ENCODE measurements at places on chromosomes 2 and 18.

DNA sequence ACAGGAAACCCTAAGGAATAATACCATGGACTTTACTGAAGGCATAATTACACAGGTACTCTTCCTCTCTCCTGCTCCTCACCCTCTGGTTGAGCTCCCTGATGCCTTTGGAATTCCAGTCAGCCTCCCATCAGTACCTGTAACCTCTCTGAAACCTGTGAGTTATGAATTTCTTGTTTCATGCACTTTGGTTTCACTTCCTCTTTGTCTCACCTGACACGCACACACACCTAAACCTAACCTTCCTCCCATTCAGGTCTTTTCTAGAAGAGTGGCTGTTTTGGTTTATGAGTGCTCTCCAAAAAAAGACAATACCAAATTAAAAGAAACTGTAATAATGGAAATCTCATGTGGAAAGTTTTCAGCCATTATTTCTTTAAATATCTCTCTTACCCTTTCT lies 451.3 kb upstream of the VWC2L start:
- H3K36me3 ChIP-seq: no peaks in the 10 kb centered on the region
- H3K27ac ChIP-seq: no peak overlapping the region
- H3K4me1 ChIP-seq: no peaks in the 10 kb centered on the region

- peaks cover 55% of the 10 kb centered on the region for H3K36me3 ChIP-seq
- H3K27me3 ChIP-seq: no peaks in the 10 kb centered on the region
- no peak for DNase-seq
- H3K4me3 ChIP-seq: no peak overlapping the region
- H3K27ac ChIP-seq: no peak overlapping the region
Measured at GRCh38 chr2:232809349-232810124, 33.2 kb upstream of the KCNJ13 start.

DNA sequence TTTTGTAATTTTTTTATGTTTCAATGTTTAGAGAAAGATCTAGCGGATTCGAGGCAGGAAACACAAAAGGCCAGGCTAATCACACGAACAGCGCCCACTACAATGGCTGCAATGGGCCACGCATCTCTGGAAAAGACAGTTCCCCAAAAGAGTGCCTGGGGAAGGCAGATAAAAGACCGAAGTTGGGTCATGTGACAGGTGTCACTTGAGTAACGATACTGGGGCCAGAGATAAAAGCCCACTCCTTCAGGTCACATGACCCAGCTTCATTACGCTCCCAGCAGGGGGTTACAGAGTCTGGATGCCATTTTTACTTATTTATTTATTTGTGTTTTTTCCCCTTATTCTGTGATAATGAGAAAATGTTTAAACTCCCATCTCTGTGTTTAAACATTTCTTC lies 95.4 kb downstream of the CDK15 start:
- no peak overlapping the region for H3K4me3 ChIP-seq
- no peak for DNase-seq
- no peaks in the 10 kb centered on the region for H3K36me3 ChIP-seq
- H3K27me3 ChIP-seq: no peaks in the 10 kb centered on the region
- peaks cover 8% of the 10 kb centered on the region for H3K4me1 ChIP-seq
- no peak overlapping the region for H3K27ac ChIP-seq

DNA sequence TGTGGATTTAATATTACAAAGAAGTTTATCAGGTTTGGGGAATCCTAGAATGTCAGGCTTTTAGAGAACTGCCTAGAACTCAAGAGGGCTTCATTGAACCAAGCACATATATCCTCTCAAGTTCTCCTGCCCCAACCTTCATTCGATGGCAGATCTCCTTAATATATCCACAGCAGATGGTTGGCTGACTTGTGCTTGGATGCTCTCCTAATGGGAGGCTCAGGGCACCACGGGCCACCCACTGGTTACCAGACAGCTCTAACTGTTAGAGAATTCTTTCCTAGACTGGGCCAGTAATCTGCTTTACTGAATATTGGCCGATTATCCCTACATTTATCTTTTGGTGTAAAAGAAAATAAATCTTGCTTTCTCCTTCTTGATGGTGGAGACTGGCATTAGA lies 87.2 kb upstream of the ATP8B1 start:
- H3K27me3 ChIP-seq: no peaks in the 10 kb centered on the region
- H3K4me3 ChIP-seq: no peak overlapping the region
- H3K27ac ChIP-seq: no peak overlapping the region
- H3K36me3 ChIP-seq: no peaks in the 10 kb centered on the region

DNA sequence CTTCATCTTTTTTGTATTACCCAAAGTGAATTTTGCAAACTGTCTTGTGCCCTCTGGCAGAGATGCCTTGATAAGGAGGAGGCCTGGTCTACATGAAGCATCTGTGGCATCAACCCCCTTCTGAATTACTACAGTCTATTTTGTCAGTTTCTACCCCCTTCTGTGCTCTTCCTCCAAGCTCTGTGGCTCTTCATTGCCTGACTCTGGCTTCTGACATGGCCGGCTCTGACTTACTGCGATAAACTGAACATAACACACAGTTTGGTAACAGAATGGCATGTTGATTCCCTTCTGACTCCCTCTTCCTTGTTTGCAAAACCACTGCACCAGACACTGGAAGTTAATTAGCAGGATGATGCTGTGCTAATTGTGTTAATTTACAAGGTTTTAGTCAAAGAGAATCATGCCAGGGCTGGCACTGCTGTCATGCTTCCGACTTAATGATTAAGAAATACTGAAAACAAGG lies 122.5 kb downstream of the FIGN start:
- no peaks in the 10 kb centered on the region for H3K4me1 ChIP-seq
- no peaks in the 10 kb centered on the region for H3K27me3 ChIP-seq
- no peak for DNase-seq
- H3K27ac ChIP-seq: no peak overlapping the region
- H3K4me3 ChIP-seq: no peak overlapping the region

GRCh38 chr18:5537860-5538259 lies 5.9 kb downstream of the EPB41L3 start:
- H3K27me3 ChIP-seq: peaks cover 12% of the 10 kb centered on the region
- DNase-seq: no peak
- H3K27ac ChIP-seq: no peak overlapping the region
- H3K4me3 ChIP-seq: no peak overlapping the region
- no peaks in the 10 kb centered on the region for H3K4me1 ChIP-seq
- H3K36me3 ChIP-seq: no peaks in the 10 kb centered on the region

GRCh38 chr2:22656426-22656825 lies 728.6 kb upstream of the KLHL29 start:
- no peak overlapping the region for H3K27ac ChIP-seq
- H3K36me3 ChIP-seq: no peaks in the 10 kb centered on the region
- no peak overlapping the region for H3K4me3 ChIP-seq

- H3K4me1 ChIP-seq: no peaks in the 10 kb centered on the region
- DNase-seq: no peak
- no peaks in the 10 kb centered on the region for H3K27me3 ChIP-seq
Measured at GRCh38 chr2:187934236-187934635, 357.4 kb upstream of the GULP1 start.

GRCh38 chr2:131521961-131522781 lies 5.5 kb upstream of the CCDC74A start:
- DNase-seq: no peak
- H3K27ac ChIP-seq: no peak overlapping the region
- no peak overlapping the region for H3K4me3 ChIP-seq

- H3K27ac ChIP-seq: no peak overlapping the region
- H3K27me3 ChIP-seq: no peaks in the 10 kb centered on the region
- DNase-seq: peak; percentile 56
- H3K4me1 ChIP-seq: no peaks in the 10 kb centered on the region
Measured at GRCh38 chr2:196431957-196432356, 207.6 kb upstream of the CCDC150 start.

- H3K27ac ChIP-seq: peak overlapping the region; percentile 95
- H3K4me3 ChIP-seq: peak overlapping the region; percentile 34
- no peaks in the 10 kb centered on the region for H3K36me3 ChIP-seq
Measured at GRCh38 chr2:226427538-226428307, 371.9 kb downstream of the IRS1 start.

- no peaks in the 10 kb centered on the region for H3K36me3 ChIP-seq
- H3K4me3 ChIP-seq: no peak overlapping the region
- DNase-seq: no peak
- H3K27ac ChIP-seq: no peak overlapping the region
- H3K4me1 ChIP-seq: no peaks in the 10 kb centered on the region
Measured at GRCh38 chr2:128446874-128447537, 128.3 kb upstream of the HS6ST1 start.

GRCh38 chr18:79766308-79766707 lies 31.4 kb upstream of the KCNG2 start:
- H3K4me3 ChIP-seq: no peak overlapping the region
- DNase-seq: no peak
- no peaks in the 10 kb centered on the region for H3K4me1 ChIP-seq
- peaks cover 34% of the 10 kb centered on the region for H3K27me3 ChIP-seq

GRCh38 chr2:204496779-204497178 lies 48.5 kb upstream of the PARD3B start:
- DNase-seq: no peak
- H3K4me3 ChIP-seq: no peak overlapping the region
- no peak overlapping the region for H3K27ac ChIP-seq
- no peaks in the 10 kb centered on the region for H3K36me3 ChIP-seq

DNA sequence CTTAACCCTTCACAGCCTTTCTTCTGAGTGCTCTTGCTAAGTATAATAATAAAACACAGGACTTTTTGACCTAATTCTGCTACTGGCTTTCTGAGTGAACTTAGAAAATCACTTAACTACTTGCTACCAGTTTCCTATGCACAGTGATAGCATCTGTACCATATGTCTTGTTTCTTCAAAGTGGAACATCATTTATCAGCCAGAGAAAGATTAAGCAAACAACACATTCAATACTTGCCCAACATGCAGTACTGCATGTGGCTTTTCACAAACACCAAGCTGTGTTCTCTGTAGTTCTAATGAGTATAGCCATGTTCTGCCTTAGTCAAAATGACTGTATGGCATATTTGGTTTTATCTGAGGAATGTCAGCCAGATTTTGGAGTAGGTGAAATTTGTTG lies 1286.6 kb upstream of the ZEB2 start:
- no peaks in the 10 kb centered on the region for H3K27me3 ChIP-seq
- H3K4me1 ChIP-seq: no peaks in the 10 kb centered on the region
- no peak overlapping the region for H3K4me3 ChIP-seq
- DNase-seq: no peak
- no peaks in the 10 kb centered on the region for H3K36me3 ChIP-seq

GRCh38 chr2:240170883-240171282 lies 30.4 kb upstream of the OTOS start:
- no peak for DNase-seq
- H3K4me3 ChIP-seq: no peak overlapping the region
- no peak overlapping the region for H3K27ac ChIP-seq
- H3K36me3 ChIP-seq: no peaks in the 10 kb centered on the region
- peaks cover 57% of the 10 kb centered on the region for H3K27me3 ChIP-seq
- no peaks in the 10 kb centered on the region for H3K4me1 ChIP-seq

DNA sequence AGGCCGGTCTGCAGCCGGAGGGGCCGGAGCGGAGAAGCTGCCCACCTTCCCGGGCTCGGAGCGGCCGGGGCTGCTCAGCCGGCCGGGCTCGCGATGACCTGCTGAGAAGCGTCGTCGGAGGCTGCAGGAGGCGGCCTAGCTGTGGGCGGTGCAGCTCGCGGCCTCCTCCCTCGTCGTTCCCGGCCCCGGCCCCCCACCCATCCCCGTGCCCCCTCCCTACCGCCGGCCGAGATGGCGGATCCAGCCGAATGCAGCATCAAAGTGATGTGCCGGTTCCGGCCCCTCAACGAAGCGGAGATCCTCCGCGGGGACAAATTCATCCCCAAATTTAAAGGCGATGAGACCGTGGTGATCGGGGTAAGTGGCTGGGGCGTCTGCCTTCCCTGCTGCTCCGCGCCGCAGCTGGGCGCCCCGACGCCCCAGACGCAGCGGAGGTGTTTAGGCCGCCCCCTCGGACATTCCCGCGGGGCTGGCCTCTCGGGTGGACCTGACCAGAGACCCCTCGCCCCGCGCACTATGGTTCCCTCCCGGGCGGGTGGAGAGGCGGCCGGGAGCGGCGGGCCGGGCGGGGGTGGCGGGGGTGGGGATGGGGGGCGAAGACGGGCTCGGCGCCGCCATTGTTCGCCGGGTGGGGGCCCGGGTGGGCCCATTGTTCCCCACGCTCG lies 492 bp downstream of the KIF5C start:
- H3K27me3 ChIP-seq: peaks cover 28% of the 10 kb centered on the region
- H3K36me3 ChIP-seq: no peaks in the 10 kb centered on the region
- H3K27ac ChIP-seq: no peak overlapping the region
- peak overlapping the region; percentile 64 for H3K4me3 ChIP-seq
- H3K4me1 ChIP-seq: peaks cover 15% of the 10 kb centered on the region

DNA sequence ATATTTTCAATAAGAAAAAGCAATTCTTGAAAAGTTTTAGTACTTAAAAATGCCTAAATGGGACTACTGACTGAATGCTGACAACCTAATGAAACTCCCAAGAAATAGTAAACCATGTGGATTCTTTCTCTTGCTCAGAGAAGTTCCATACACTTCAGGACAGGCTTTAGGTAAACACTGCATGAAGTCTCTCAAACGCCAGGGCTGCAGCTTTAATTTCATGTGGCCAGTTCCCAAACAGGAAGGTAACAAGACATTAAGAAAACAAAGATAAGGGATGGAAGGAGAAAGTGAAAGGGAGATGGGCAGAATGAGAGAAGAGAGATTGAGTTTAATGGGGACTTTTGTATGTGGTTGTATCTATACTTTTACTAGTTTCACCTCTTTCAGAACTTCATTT lies 734.7 kb upstream of the PKDCC start:
- H3K36me3 ChIP-seq: no peaks in the 10 kb centered on the region
- H3K4me1 ChIP-seq: no peaks in the 10 kb centered on the region
- H3K27me3 ChIP-seq: no peaks in the 10 kb centered on the region
- H3K27ac ChIP-seq: no peak overlapping the region

GRCh38 chr2:59322005-59322404 lies 1080.9 kb upstream of the FANCL start:
- no peak overlapping the region for H3K4me3 ChIP-seq
- no peaks in the 10 kb centered on the region for H3K4me1 ChIP-seq
- no peak for DNase-seq
- H3K27me3 ChIP-seq: peaks cover 11% of the 10 kb centered on the region
- no peak overlapping the region for H3K27ac ChIP-seq

GRCh38 chr2:174615871-174616436 lies 18.4 kb upstream of the WIPF1 start:
- peak; percentile 93 for DNase-seq
- no peak overlapping the region for H3K4me3 ChIP-seq
- no peaks in the 10 kb centered on the region for H3K36me3 ChIP-seq
- peak overlapping the region; percentile 91 for H3K27ac ChIP-seq
- H3K27me3 ChIP-seq: no peaks in the 10 kb centered on the region

GRCh38 chr2:217286833-217287232 lies 427.0 kb upstream of the TNP1 start:
- no peak overlapping the region for H3K4me3 ChIP-seq
- H3K36me3 ChIP-seq: no peaks in the 10 kb centered on the region
- no peak overlapping the region for H3K27ac ChIP-seq
- peaks cover 41% of the 10 kb centered on the region for H3K4me1 ChIP-seq
- no peaks in the 10 kb centered on the region for H3K27me3 ChIP-seq

- DNase-seq: no peak
- H3K27ac ChIP-seq: no peak overlapping the region
- H3K36me3 ChIP-seq: no peaks in the 10 kb centered on the region
- H3K4me3 ChIP-seq: no peak overlapping the region
- H3K4me1 ChIP-seq: no peaks in the 10 kb centered on the region
Measured at GRCh38 chr2:36756438-36756837, 59.9 kb downstream of the VIT start.
